T-helper 17 cell (primary cell): ENCODE measurements at places on chromosomes 7 and 10.

- DNase-seq: no peak
Measured at GRCh38 chr10:74202356-74202755, 51.3 kb downstream of the ADK start.

- DNase-seq: no peak
Measured at GRCh38 chr10:112584276-112584675, 137.3 kb downstream of the VTI1A start.

GRCh38 chr10:3750006-3750816 lies 34.8 kb downstream of the KLF6 start:
- DNase-seq: no peak

DNA sequence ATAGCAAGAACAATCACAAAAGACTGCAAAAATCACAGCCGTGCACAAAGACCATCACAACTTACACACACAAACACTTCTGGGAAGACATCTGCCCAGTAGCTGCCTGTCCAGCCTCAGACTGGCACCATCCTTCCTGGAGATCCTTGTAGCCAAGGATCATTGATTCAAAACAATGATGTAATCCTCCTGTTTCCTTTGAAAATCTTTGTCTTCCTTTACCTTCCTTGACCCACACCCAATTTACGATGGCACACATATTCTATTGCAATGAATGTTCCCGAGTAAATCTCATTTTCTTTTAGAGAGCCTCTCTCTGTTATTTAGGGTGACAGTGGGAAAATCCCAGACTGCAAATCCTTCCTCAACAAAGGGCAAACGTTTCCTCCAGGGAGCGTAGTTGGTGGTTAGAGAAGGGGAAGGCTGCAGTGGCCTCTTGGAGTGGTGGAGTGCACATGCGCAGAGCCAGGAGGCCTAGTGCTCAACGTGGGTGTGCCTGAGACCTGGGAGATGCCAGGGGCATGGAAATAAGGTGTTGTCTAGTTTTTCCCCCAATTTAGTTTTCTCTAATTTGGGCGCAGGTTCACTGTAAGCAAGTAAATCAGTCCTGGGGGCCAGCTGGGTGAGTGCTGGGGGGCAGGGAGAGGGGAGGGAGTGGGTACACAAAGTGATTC lies 3.1 kb upstream of the INPP5A start:
- DNase-seq: no peak

DNA sequence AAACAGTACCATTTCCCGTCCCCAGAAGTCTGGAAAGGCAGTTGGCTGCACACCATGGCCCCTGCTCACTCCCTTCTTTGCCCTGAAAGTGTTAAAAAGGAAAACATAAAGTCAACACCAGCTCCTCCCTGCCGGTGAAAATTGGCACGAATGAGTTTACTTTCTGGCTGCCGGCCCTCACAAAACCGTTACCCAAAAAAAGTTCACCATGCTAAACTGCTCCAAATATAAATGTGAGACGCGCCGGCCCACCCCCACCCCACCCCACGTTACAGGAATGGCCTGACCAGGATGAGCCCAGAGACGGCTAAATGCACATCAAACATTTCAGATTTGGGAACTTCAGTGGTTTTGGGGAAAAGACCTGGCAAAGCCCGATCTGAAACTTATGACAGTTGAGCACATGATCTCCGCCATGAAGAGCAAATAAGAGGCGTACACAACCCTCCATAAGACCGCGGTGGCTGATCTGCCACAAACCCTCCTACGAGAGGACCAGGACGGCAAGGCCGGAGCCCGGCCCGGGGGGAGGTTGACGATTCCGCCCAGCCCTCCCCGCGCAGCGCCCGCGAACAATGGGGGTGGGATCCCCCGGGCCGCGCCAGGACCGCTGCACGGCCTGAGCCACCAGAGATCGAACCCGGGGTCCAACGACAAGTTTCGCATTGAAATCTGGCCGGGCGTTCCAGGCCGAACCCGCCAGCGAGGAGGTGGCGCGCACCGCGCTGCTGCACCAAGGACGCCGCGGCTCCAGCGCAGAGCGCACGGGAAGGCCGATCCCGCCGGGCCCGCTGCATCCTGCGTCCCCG lies 952 bp downstream of the DIP2C start:
- DNase-seq: no peak

- DNase-seq: no peak
Measured at GRCh38 chr10:70354556-70354955, 27.9 kb downstream of the LRRC20 start.

GRCh38 chr7:137753948-137754851 lies 92.6 kb downstream of the DGKI start:
- no peak for DNase-seq

DNA sequence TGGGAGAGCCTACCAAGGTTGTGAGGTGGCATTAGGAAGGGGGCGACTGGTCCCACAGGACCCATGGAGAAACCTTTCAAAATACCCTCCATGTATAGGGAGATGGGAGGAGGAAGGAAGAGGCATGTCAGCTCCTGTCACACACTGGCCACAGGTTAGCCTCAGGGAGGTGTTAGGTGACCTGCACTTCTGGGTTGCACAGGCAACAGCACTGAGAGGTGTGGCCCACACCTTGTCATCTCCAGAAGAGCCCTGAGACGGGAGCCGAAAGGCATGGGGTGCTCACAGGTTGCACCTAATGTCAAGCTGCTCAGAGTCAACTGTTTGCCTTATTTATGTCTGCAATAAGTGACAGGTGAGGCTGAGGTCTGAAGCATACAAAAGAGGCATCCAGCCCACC lies 14.6 kb upstream of the USP6NL start:
- no peak for DNase-seq

DNA sequence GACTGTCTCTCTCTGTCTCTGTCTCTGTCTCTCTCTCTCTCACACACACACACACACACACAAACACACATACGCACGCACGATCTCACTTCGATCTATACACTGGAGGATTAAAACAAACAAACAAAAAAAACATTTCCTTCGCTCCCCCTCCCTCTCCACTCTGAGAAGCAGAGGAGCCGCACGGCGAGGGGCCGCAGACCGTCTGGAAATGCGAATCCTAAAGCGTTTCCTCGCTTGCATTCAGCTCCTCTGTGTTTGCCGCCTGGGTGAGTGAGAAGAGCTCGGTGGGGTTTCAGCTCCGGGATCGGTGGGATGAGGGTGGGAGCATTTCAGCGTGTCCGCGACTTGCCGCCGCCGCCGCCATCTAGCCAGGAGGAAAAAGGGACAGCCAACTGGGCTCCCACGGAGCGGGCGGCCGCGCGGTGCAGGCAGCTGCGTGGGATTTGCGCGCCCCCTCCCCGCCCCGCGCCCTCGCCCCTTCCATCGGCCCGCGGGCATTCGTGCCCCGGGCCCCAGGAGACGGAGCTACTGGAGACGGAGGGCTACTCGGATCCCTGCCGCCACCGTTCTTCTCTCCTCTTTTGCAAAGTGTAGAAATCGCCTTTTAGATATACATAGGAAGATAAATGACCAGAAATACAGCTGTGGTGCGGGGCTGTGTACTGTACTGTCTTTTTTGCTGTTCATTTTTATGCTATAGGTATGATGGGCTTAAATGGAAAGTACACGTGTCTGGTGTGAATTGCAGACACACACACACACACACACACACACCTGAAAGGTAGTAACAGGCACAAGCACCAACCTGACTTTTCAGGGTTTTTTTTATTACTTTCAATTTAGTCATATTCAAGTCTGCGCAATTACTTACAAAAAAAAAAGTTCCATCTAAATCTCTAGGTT lies 581 bp downstream of the PTPRZ1 start:
- no peak for DNase-seq

DNA sequence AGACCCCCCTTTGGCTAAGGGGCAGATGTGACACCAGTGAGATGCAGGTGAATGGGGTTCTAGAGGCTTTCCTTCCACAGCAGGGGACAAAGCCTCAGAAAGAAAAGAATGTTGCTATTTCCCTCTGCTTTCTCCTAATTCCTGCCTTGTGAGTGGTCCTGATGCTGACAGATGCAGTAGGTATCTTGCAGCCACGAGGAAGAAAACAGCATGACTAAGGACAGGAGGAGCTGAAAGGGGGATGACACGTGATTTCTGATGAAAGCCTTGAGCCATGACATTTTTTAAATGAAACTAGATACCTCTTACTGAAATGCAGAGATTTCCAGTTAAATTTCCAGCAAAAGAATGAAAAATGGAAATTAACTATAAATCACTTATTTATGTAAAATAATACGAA lies 92.4 kb downstream of the C1GALT1 start:
- no peak for DNase-seq
